ENCODE measurements at places on chromosomes 5 and 9.
A peak's percentile ranks its signal among the peaks of the same experiment; 100 is the strongest.

DNA sequence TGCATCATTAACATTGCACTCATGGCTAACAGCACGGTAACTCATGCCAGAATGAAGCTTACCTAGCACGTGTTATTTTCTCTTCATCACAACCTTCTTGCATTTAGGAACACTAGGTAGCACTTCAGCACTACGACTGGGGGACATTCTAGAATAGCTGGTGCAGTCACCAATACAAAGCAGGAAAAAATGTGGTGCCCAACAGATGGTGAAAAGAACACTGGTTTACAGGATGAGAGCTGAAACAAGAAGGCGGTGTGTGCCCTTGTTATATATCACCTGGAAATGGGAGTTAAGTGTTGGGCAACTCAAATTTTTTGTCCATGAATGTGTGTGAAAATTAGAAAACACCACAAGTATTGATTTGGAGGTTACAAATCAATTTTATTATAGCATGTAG is 30.0 kb downstream of the GALNT12 start:
- DNase-seq: no peak

DNA sequence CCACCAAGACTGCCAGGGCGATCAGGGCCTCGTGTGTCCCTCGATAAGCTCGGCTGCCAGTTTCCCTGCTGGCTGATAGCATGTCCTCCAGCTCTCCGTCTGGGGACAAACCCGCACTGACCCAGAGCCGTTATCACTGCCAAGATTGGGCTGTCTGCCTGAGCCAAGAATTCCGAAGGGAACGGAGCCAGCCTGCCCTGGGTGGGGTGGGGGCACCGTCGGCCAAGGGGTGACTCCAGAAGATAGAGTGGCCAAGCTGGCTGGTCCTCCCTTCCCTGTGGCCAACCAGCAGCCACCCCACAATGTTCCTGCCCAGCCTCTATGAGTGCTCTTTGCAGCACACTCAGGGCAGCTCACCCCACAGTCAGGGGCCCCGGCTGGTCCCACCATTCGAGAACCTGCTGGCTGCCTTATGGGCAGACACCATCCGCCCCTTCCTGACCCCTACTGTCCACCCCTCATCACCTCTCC is 29.4 kb downstream of the HRH2 start:
- DNase-seq: no peak

GRCh38 chr9:131045300-131046092 is 36.5 kb downstream of the LAMC3 start:
- no peak for DNase-seq

GRCh38 chr9:137396227-137396626 is 26.7 kb downstream of the EXD3 start:
- no peak for DNase-seq

GRCh38 chr9:14325147-14325546 is 11.2 kb upstream of the NFIB start:
- no peak for DNase-seq

GRCh38 chr5:181114844-181115778 is 15.9 kb downstream of the OR2V1 start:
- no peak for DNase-seq

DNA sequence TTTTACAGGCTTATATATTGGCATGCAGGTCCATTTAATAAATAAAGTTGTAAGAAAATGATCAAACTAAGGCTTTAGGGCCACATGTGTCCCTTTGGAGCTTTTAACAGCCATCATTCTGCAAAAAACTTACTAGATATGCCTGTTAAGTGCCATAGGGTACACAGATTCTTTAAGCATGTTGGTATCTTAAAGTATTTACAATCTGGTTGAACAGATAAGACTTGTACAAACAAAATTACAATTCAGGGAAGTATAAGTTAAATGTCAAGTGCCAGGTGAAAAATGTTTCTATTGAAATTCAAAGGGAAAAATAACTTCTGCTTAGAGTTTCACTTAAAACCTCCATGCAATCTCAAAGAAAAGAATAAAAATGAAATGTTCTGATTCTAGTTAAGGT is 558.4 kb upstream of the ST8SIA4 start:
- DNase-seq: no peak

DNA sequence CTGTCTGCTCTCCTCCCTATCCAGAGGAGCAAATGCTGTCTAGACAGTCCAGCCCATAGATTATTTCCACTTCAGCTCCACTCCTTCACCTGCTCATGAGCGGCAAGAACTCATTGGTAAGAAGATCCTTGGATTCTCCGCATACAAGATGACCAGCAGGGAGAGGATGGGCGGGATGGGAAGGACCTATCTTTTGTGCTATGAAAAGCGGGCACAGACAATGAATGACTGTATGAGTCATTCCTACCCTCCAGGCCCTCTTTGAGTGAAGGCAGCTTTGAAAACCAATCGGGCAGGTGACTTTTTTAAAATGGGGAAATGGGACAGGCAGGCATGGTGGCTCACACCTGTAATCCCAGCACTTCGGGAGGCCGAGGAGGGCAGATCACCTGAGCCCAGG is 49.4 kb downstream of the SMIM23 start:
- DNase-seq: no peak

- no peak for DNase-seq
Measured at GRCh38 chr9:99139868-99140267, 35.0 kb downstream of the TGFBR1 start.

- no peak for DNase-seq
Measured at GRCh38 chr5:174101195-174101730, 55.8 kb downstream of the NSG2 start.

- DNase-seq: no peak
Measured at GRCh38 chr5:158868546-158868945, 231.2 kb downstream of the EBF1 start.

DNA sequence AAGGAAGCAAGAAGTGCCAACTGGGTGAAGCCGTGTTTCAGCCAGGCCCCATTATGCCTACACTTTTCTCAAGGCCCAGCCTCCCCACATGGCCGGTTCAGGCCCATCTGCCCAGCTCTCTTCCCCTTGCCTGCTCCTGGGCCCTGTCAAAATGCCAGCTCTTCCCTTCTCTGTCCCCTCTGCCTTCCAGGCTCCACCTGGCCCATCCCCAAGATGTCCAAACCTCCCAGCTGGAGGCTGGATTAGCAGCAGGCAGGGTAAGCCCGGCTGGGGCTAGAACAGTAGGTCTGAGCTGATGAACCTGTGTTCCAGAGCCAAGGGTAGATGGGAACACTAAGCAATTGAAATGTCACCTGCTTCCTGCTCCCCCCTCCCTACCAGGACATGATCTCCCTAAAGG is 64.1 kb upstream of the HSPA9 start:
- no peak for DNase-seq

DNA sequence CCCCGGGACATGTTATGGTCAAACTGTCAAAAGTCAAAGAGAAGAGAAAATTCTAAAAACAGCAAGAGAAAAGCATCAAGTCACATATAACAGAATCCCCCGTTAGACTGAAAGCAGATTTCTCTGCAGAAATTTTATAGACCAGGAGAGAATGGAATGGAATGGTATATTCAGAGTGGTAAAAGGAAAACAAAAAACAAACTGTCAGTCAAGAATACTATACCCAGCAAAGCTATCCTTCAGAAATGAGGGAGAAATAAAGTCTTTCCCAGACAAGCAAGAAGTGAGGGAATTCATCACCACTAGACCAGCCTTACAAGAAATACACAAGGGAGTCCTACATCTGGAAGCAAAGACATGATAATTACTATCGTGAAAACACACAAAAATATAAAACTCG is 208.0 kb downstream of the CACNA1B start:
- no peak for DNase-seq

GRCh38 chr9:129988607-129989361 is 54.2 kb downstream of the FNBP1 start:
- DNase-seq: no peak

GRCh38 chr5:79075646-79076426 is 6.3 kb downstream of the BHMT2 start:
- DNase-seq: no peak

DNA sequence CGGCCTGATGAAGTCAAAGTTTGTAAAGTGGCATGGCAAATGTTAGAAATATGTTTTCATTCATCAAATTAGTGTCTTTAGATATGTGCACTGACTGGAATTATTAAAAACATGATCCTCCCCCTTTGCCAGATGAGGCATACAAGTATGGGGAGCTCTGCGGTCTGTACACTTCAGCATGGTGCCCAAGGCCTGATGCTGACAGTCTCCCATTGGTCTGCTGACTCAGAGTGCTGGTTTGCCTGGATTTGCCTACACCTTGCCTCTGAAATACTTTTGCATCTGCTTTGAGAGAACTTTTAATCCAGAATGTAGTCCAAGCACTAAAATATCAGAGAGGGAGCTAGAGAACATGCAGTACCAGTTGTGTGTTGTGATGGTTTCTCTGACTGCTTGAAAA is 354.3 kb upstream of the ACTBL2 start:
- DNase-seq: no peak

GRCh38 chr5:68341006-68341405 is 125.5 kb downstream of the PIK3R1 start:
- no peak for DNase-seq

DNA sequence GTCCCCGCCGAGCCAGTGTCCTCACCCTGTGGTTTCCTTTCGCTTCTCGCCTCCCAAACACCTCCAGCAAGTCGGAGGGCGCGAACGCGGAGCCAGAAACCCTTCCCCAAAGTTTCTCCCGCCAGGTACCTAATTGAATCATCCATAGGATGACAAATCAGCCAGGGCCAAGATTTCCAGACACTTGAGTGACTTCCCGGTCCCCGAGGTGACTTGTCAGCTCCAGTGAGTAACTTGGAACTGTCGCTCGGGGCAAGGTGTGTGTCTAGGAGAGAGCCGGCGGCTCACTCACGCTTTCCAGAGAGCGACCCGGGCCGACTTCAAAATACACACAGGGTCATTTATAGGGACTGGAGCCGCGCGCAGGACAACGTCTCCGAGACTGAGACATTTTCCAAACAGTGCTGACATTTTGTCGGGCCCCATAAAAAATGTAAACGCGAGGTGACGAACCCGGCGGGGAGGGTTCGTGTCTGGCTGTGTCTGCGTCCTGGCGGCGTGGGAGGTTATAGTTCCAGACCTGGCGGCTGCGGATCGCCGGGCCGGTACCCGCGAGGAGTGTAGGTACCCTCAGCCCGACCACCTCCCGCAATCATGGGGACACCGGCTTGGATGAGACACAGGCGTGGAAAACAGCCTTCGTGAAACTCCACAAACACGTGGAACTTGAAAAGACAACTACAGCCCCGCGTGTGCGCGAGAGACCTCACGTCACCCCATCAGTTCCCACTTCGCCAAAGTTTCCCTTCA is 1.4 kb downstream of the GLIS3 start:
- DNase-seq: peak; percentile 46

GRCh38 chr5:168843277-168844015 is 264.3 kb upstream of the PANK3 start:
- no peak for DNase-seq

GRCh38 chr9:122116040-122116439 is 22.9 kb upstream of the TTLL11 start:
- no peak for DNase-seq

DNA sequence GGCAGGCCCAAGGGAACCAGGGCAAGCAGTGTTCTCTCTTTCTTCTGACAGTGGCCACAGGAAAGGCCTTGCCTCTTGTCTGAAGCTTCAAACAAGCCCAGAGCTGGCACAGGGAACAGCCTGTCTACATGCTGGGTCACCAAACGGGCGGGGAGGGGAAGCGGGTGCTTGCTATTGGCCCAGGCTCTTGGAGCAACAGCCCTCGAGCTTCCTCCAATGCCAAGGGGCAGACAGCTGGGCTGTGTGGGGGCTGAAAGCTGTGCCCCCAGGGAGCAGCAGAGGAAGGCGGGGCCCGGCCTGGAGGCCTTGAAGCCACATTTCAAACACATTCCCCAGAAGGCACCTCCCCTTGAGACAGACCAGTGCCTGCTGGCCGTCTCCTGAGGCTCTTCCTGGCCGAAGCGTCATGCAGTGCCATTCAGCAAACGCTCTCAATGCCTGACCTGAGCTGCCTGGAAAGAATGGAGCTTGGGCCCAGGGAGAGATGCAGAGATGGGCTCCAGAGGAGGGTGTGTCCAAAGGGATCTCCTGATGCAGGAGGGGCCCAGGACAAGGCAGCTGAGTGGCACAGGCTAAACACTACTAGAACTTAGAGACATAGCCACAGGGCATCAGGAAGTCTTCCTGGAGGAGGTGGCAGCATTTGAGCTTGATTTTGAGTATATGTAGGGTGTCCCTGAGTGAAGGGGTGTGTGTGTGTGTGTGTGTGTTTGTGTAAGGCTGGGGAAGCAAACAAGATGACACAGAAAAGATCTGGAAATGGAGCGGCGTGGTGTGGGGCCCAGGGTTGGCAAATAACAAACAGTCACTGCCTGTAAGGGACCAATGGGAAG is 2.5 kb downstream of the FIBCD1 start:
- no peak for DNase-seq

GRCh38 chr5:76376148-76376865 is 26.8 kb upstream of the IQGAP2 start:
- DNase-seq: no peak

DNA sequence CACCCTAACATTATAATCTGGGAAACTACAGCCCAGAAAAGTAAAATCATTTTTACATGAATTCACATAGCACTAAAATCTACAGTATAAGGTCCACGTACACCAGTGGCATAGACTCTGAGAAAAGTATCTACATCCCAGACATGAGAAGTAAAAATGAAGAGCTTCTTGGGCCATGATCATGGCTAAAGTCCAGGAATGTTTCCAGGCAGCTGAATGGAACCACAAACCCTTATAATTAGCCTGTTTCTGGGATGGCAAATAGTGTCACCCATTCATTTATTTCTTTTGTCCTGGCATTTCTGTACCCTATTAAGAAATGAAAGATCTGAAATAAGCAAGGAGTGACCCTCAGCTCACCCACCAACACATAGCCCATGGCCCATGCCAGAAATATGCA is 217.9 kb downstream of the SPOCK1 start:
- DNase-seq: no peak

DNA sequence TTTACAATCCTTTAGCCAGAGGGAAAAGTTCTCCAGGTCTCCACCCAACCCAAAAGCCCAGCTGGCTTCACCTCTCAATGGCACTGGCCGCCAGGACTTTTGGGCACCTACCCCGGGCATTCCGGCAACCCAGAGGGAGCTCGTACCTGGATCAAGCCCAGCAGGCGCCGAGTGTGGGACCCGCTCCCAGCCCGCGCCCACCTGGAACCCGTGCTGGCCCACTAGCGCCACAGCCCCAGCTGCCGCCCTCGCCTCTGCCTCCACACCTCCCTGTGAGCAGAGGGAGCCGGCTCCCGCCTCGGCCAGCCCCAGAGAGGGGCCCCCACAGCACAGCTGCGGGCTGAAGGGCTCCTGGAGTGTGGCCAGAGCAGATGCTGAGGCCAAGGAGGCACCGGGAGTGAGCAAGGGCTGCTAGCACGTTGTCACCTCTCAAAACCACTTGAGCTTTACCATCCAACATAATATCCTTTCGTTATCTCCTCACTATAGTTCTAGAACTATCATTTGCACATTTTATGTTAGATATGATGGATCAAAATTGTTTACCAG is 69.7 kb downstream of the GCNT1 start:
- DNase-seq: no peak

All from frontal cortex (tissue), 4 donors.